Endodermal cell (in vitro differentiated cells): ENCODE measurements at places on chromosomes 6 and 20. TPM values are rescaled to one million over a fixed set of nuclear protein-coding genes. Genes with fewer than 3 reads are reported as not detected.
A peak's percentile ranks its signal among the peaks of the same experiment; 100 is the strongest.

GRCh38 chr20:1894471-1894950 lies 696 bp upstream of the SIRPA start:
- peak overlapping the region; percentile 74 for H3K4me3 ChIP-seq
- peaks cover 3% of the 10 kb centered on the region for H3K4me1 ChIP-seq
- H3K27ac ChIP-seq, result no peak overlapping the region
- peaks cover 26% of the 10 kb centered on the region for H3K27me3 ChIP-seq

- H3K27ac ChIP-seq, result no peak overlapping the region
- DNase-seq, result no peak
- H3K27me3 ChIP-seq, result no peaks in the 10 kb centered on the region
- no peak overlapping the region for H3K4me3 ChIP-seq
- H3K4me1 ChIP-seq, result no peaks in the 10 kb centered on the region
Measured at GRCh38 chr6:83505356-83505755, 7.0 kb upstream of the PRSS35 start.

GRCh38 chr6:15708231-15708630 lies 45.4 kb upstream of the DTNBP1 start:
- no peak overlapping the region for H3K4me3 ChIP-seq
- DNase-seq, result no peak
- H3K4me1 ChIP-seq, result no peaks in the 10 kb centered on the region
- no peaks in the 10 kb centered on the region for H3K27me3 ChIP-seq

DNA sequence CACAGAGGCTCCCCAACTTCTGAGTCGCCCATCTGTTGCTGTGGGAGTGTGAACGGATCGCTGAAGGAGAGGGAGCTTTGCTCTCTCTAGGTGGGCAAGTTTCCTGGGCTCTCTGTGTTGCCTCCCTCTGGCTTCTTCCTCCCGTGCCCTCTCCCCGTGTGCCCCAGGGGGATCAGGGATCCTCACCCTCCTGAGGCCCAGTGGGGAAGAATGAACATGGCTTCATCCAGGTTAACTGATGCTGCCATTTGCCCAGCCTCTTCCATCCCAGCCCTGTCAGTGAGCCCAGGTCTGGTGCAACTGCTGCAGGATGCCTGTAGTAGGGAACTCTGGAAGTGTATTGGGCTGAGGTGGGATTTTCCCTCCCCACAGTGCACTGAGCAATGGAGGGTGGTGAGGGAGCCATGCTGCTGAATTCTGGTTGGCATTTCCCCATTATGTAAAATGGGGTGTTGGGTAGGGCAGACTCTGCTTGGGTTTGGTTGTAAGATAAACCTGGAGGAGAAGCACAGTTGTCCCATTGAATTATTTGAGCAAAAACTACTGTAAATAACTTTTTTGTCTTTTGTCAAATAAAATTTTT lies 12.1 kb upstream of the RAB5IF start:
- H3K36me3 ChIP-seq, result peaks cover 49% of the 10 kb centered on the region
- H3K4me1 ChIP-seq, result peaks cover 13% of the 10 kb centered on the region
- H3K27ac ChIP-seq, result no peak overlapping the region
- DNase-seq, result no peak
- no peaks in the 10 kb centered on the region for H3K27me3 ChIP-seq

The IRF4 gene
- total RNA-seq, result 0.48 to 0.52 TPM in 2 of 3 replicates, not detected in the other

GRCh38 chr6:35972471-35973367 lies 51.7 kb downstream of the SLC26A8 start:
- no peaks in the 10 kb centered on the region for H3K27me3 ChIP-seq
- H3K4me1 ChIP-seq, result no peaks in the 10 kb centered on the region
- no peak overlapping the region for H3K4me3 ChIP-seq
- H3K27ac ChIP-seq, result no peak overlapping the region

DNA sequence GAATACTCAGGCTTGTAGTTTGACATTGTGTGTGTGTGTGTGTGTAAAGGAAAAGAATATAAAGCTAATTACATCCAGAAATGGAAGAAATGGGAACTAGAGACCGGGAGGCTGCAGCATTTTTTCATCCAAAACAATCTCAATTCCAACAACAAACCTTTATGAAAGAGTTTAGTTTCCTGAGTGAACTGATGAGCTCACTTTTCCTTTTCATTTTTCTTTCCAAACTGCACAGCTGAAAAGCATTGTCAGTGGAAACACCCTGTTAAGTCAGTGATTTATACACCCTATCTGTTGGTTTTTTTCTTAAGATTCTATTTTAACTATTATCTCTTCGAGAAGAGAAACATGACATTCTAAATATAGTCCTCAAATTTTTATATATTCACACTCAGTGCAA lies 130.9 kb downstream of the RFPL4B start:
- H3K4me1 ChIP-seq, result no peaks in the 10 kb centered on the region
- no peak overlapping the region for H3K27ac ChIP-seq
- H3K36me3 ChIP-seq, result no peaks in the 10 kb centered on the region
- no peak for DNase-seq
- H3K27me3 ChIP-seq, result no peaks in the 10 kb centered on the region

- no peak for DNase-seq
- H3K27me3 ChIP-seq, result no peaks in the 10 kb centered on the region
- H3K4me1 ChIP-seq, result no peaks in the 10 kb centered on the region
- H3K27ac ChIP-seq, result no peak overlapping the region
- no peaks in the 10 kb centered on the region for H3K36me3 ChIP-seq
- H3K4me3 ChIP-seq, result no peak overlapping the region
Measured at GRCh38 chr6:87922196-87922946, 125.3 kb upstream of the SPACA1 start.

- no peaks in the 10 kb centered on the region for H3K27me3 ChIP-seq
- no peak overlapping the region for H3K4me3 ChIP-seq
- H3K4me1 ChIP-seq, result no peaks in the 10 kb centered on the region
- peak; percentile 82 for DNase-seq
Measured at GRCh38 chr20:36400909-36401735, 95.0 kb downstream of the DLGAP4 start.

GRCh38 chr6:138430361-138431145 lies 26.5 kb downstream of the HEBP2 start:
- peaks cover 10% of the 10 kb centered on the region for H3K36me3 ChIP-seq
- no peak overlapping the region for H3K4me3 ChIP-seq
- no peaks in the 10 kb centered on the region for H3K27me3 ChIP-seq
- H3K4me1 ChIP-seq, result no peaks in the 10 kb centered on the region
- DNase-seq, result no peak
- H3K27ac ChIP-seq, result no peak overlapping the region

The ZNF512B gene
- 14.9 to 25.3 TPM (median 23.7 TPM) in 3 replicates for total RNA-seq

GRCh38 chr6:148128014-148128730 lies 214.5 kb upstream of the SASH1 start:
- H3K36me3 ChIP-seq, result no peaks in the 10 kb centered on the region
- no peak overlapping the region for H3K27ac ChIP-seq
- no peak for DNase-seq
